Activated T-helper 1 cell treated with anti-CD3 and anti-CD28 coated beads, Interleukin-2, amount 50 U/mL, for 16 hours (primary cell): ENCODE measurements at places on chromosomes 6 and 20.

- no peak for DNase-seq
Observed at GRCh38 chr6:139482287-139482686, 107.8 kb upstream of the CITED2 start.

- no peak for DNase-seq
Observed at GRCh38 chr6:155483858-155484257, 28.2 kb upstream of the NOX3 start.

- DNase-seq, result no peak
Observed at GRCh38 chr20:57612916-57613315, 7.3 kb downstream of the ZBP1 start.

DNA sequence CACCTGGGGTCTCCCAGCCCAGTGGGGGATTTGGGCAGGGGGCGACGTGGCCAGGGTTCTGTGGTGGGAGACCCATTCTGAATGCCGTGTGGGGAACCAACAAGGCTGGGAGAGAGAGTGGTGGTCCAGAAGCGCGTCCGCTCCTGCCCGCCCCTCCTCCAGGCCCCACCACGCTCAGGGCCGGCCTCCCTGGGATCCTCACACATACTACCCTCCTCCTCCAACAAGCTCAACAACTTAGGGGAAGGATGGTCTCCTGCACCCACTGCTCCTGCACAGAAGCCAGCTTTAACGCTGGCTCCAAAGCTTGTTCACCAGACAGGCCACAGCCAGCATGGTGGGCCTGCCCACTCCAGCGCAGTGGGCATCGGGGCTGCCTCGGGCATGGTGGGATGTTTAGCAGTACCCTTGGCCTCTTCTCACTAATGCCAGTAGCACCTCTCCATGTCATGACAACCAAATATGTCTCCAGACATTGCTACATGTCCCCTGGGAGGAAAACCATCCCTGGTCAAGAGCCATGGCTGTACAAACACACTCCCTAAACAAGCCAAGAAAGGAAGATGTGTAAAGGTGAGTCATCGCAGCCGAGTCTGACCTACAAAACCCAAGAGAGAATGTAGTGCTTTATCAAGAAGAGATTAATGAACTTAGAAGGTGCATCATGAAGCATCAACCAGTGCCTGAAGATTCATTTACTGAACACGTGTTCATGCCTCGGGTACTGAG lies 75.7 kb downstream of the BMP7 start:
- no peak for DNase-seq

- no peak for DNase-seq
Observed at GRCh38 chr6:165636402-165637048, 26.5 kb downstream of the PDE10A start.

DNA sequence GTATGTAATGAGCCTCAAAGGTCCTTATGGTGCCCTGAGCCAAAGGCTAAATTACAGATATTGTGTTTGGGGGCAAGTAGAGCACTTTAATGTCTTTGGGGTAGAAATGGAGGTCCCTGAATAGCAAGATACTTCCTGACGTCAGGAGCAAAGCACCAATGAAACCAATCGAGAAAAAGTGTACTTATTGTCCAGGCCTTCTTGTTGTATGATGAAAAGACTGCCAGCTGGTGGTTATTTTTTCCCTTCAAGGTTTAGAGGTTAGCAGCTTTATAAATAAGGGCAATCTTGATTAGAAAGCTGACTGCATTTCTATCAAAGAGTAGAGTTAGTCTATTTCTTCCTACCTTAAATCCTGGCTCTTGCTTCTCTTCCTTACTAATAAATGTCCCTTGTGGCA lies 76.1 kb upstream of the HSF2 start:
- DNase-seq, result no peak

GRCh38 chr6:42225029-42225339 lies 7.3 kb upstream of the MRPS10 start:
- no peak for DNase-seq

GRCh38 chr6:162706232-162706631 lies 21.3 kb downstream of the PRKN start:
- no peak for DNase-seq

DNA sequence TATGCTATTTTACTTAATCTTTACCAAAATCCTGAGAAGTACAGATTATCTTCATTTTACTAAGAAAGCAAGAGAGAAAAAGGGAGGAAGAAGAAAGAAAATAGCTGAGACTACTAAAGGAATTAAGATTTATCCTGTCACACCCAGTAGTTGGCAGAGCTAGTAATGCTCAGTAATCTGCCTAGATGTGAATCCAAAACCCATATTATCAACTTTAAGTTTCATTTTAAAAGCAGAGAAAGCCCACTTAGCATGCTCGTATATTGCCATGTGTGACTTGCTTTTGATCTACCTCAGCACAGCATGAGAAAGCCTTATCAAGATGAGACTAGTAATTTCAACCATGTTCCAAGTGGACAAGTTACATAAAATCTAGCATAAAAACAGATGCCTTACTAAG lies 451.5 kb downstream of the TENT5A start:
- no peak for DNase-seq

DNA sequence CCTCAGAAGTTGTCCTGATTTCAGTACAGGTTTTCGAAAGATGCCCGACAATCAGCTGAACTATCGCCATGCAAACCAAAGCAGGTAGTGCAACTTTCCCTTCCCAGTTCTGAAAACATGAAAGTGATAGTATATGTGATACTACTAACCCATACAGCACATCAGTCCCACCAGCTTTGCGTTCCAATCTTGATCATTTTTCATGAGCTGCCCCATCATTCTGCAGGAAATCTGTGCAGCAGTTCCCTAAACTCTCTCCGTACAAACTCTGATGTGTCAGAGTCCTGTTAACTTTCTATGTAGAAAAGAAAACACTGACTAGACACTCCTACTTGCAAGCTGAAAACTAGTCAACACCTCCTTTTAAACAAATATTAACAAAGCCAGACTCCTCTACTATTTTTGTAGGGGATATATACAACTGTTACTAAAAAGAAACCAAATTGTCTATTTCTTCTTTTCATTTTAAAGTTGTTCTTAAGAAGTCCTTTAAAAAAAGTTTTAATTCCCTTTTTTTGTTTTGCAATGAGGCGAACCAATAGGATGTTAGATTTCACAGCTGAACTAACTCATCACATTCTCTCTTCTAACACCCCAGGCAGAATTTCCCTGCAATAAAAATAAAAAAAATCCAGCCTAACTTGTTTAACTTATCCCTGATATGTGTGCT lies 99.6 kb upstream of the DST start:
- no peak for DNase-seq

DNA sequence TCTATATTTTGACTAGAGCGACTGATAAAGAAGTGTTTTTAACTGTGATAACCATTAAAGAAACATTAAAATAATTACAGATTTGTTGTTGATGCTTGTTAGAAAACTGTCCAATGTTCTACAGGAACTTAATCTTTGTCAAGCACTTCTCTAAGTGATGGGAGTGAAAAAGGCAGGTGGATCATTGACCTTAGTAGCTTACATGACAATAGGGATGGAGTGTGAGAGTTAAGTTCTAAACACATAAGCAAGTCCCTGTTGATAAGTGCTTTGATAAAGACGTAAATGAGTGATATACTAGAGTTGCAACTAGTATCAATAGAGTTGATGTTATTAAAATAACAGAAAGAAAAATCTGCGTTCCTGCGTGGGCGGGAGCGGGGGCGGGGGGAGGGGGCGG lies 931.5 kb upstream of the EPHA7 start:
- no peak for DNase-seq

DNA sequence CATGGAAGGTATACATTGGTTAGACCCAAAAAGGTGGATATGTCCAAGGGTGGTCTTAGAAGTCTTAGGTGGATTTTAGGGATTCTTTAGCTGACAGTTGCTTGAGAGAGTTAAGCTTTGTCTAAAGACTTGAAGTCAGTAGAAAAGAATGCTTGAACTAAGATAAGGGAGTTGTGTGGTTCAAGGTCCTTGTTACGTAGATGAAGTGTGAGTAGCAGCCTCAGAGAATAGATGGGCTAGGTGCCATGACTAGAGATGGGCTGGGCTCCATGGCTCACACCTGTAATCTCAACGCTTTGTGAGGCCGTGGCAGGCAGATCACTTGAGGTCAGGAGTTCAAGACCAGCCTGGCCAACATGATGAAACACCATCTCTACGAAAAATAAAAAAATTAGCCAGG lies 1.7 kb downstream of the SHLD1 start:
- no peak for DNase-seq
